Activated CD4-positive, alpha-beta T cell treated with anti-CD3 and anti-CD28 coated beads, Interleukin-2, amount 50 U/mL, for 1 hour (primary cell): ENCODE measurements at places on chromosomes 4 and X.
A peak's percentile ranks its signal among the peaks of the same experiment; 100 is the strongest.

- peak; percentile 78 for DNase-seq
These were observed at the start of gene CTBP1 for GRCh38 chr4:1248245-1249147. Gene CTBP1, minus strand, starts transcription at chr4:1249130. Its CDS starts 7,799 bp downstream, at chr4:1241331.

DNA sequence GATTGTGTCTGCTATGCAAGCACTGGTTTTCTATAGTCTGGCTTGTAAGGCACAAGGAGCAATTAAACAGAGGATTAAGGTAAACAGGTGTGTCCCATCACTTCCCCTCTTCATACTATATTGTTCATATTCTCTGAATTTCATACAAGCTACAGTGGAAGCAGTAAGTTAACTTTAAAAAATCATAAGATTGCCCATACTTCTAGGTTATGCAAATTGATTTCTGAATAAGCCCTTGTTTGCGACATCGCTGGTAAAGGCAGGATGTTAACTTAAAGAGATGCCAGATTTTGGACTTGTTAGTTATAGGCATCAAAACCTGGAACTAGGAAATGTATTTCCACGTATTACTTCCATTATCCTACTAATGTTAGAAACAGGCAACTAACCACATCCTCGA lies 1.0 kb upstream of the TMEM131L start:
- DNase-seq, result no peak

GRCh38 chrX:83008415-83008814 lies 499.7 kb upstream of the POU3F4 start:
- no peak for DNase-seq

DNA sequence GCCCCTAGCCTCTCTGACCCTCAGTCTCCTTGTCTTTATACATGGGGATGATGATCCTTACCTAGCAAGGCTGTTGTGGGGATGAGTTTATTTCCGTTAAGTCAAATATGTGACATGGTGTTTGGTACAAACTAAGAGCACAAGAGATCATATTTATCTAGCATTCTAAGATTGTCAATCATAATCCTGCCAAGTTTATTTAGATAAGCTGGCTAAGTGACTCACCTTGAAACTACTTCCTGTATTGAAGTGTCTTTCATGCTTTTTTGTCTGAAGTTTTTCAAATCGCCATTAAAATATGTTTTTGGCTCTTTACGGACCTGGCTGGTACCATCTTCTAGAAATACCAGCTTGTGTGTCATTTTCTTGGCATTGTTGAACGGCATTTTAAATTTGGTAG lies 30.7 kb downstream of the MAP7D3 start:
- no peak for DNase-seq

DNA sequence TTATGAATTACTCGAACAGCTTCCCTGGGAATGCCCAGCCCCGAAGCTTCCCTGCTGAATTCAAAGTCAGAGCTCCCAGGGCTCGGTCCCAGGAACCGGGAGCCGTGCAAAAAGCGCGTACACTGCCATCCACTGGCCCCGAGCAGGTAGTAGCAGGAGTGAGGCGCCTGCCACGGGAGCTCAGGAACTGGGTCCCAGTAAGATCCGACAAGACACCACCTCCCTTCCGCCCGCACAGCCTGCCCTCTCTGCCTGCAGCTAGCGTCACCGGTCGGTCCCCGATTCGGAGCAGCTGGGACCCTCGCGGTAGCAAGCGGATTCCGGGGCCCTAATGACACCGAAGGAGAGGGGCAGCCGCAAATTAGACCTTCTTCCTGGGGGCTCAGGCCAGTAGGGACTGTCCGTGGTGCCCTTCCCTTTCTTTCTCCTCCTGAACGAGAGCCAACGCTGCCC lies 1.2 kb downstream of the CORIN start:
- DNase-seq, result peak; percentile 44

- DNase-seq, result no peak
These were observed 59.7 kb downstream of the SMAD1 start for GRCh38 chr4:145541346-145541745.

- DNase-seq, result no peak
These were observed 47.7 kb downstream of the LNX1 start for GRCh38 chr4:53543561-53543960.

DNA sequence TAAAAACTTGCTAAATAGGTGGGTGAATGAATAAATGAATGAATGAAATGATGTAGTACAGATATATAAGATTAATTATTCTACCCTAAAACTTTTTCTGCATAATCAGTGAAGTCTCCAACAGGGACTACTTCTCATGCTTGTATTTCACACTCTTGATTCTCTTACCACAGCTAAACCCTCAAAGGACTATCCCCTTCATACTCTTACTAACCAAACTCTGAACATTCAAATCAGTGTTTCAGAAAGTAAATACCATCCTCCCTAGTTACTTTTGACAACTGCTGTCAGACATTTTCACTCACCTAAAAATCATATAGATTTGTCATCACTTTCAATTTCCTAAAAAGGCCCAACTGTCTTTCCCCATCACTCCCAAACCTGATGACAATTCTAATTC lies 234.3 kb upstream of the HHIP start:
- no peak for DNase-seq

GRCh38 chr4:106659371-106659770 lies 290.8 kb upstream of the GIMD1 start:
- DNase-seq, result no peak

GRCh38 chrX:151896734-151897474 lies 15.8 kb upstream of the MAGEA4 start:
- no peak for DNase-seq
